ENCODE measurements at places on chromosomes 2 and 18.

- no peak for DNase-seq
These were observed 128.4 kb downstream of the KLHL29 start for GRCh38 chr2:23513245-23513871.

GRCh38 chr2:127410871-127411652 lies 7.2 kb upstream of the PROC start:
- DNase-seq, result no peak

DNA sequence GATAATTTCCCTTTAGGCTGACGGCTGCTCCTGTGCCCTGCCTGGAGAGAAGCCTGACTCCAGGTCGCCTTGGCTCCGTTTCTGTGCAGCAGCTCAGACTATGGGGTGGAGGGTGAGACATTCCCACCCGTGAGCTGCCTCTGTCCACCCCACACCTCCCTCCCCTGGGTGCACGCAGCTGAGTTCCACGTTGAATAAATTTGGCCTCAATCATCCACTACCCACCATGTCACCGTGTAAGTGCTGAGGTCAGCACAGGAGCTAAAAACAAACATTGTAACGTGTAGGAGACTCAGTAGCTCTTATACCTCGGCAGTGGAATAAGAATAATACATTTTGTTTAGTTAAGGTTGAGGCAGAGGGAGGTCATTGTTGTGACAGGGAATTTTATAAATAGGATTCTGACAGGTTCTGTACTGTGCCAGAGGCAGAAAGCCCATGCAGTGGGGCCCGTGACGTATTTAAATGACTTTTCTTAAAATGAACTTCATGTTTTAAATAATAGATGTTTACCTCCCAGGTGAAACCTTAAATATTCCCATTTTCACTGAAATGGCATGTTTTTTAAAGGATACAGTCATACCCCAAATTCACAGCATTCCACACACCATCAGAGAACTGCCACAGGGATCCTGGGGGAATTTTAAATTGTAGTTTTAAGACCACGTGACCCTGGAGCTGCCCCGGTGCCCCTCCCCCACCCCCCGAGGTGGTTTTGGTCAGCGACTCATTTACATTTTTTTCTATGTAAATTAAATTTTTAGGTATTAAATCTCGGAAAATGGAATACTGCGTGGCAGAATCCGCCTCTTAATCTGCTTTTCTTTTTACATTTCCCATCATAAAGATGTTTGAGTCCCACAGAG lies 50.2 kb downstream of the NFATC1 start:
- DNase-seq, result no peak

- no peak for DNase-seq
These were observed 98.7 kb downstream of the EPHA4 start for GRCh38 chr2:221473451-221473850.

- no peak for DNase-seq
These were observed 28.0 kb downstream of the SULT1C2 start for GRCh38 chr2:108316461-108317258.

GRCh38 chr2:129178356-129178755 lies 801.1 kb upstream of the RAB6C start:
- DNase-seq, result no peak

- DNase-seq, result no peak
These were observed 173.8 kb downstream of the ICOS start for GRCh38 chr2:204110338-204110741.

- DNase-seq, result no peak
These were observed 199.2 kb downstream of the KCNS3 start for GRCh38 chr2:18077704-18078103.

DNA sequence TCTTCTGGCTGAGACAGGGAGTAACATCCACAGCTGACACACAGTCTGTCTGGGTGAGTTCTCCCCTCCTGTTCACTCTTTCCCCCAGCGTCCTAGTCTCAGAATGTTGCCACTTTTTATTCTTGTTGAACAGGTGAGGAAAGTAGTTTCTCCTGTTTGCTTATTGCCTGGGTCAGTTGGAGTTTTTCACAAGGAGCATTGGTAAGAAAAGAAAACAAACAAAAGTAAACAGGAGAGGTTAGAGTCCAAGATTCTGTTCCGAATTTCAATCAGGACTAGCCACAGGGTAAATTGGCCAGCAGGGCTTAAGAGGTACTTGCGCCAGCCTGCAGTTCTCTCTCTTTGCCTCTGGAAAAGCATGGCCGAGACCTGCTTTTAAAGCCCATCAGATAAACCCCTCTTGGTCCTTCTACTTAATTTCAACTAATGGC lies 255.0 kb upstream of the EPAS1 start:
- DNase-seq, result no peak

DNA sequence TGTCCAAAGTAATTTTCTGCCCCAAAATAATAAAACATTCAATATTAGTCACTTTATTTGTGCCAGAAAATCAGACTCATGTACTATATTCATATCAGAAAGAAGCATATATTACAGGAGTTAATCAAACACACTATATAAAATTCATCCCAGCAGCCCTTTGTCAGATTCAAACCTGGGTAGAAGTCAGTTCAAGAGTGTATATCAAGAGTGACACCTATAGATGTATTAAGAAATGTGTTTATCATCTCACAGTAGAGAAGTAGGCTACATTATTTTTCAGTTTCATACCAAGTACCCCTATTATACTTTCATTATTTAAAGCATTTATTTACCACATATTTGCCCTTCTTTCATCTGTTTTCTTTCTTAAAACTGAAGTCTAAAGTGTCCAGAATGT lies 193.2 kb upstream of the DDX18 start:
- DNase-seq, result no peak
